ENCODE measurements at places on chromosomes 12 and 14.

- DNase-seq = no peak
- no peak overlapping the region for H3K27ac ChIP-seq
- H3K4me3 ChIP-seq = no peak overlapping the region
- H3K4me1 ChIP-seq = no peaks in the 10 kb centered on the region
- no peaks in the 10 kb centered on the region for H3K36me3 ChIP-seq
Observed at GRCh38 chr14:100740196-100740825, 13.6 kb downstream of the DLK1 start.

GRCh38 chr14:35384455-35385041, 20.0 kb downstream of the NFKBIA start:
- no peak overlapping the region for H3K4me3 ChIP-seq
- no peaks in the 10 kb centered on the region for H3K36me3 ChIP-seq
- H3K27me3 ChIP-seq = no peaks in the 10 kb centered on the region

DNA sequence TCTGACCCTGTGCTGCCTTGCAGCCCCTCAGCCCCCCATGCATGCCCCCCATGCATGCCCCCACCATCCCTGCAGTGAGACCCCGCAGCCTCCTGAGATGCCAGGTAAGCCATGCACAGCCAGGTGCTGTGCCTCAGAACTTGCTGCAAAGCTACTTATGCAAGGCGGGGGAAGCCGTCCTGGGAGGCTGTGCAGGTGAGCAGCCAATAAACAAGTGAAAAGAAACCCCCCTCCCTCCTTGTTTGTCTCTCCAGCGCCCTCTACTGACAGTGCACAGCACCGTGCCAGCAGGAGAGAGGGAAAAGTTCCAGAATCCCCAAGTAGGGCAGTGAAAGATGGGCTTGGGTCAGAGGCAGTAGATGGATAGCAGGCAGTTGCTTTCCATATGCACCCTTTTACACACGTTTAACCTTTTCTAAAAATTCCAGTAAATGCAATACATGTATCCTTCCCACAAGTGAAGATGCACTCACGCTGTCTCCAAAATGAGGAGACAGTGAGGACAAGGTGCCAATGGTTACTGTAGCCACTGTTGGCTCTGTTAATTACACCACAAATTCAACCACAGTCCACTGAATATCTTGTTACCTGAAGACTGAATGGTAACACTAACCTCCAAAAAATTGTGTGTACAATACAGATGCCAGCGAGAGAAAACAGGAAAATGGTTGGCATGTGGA, 18.0 kb downstream of the TNFAIP2 start:
- peaks cover 3% of the 10 kb centered on the region for H3K27me3 ChIP-seq
- H3K4me3 ChIP-seq = no peak overlapping the region
- H3K36me3 ChIP-seq = no peaks in the 10 kb centered on the region
- no peak overlapping the region for H3K27ac ChIP-seq
- H3K4me1 ChIP-seq = no peaks in the 10 kb centered on the region

DNA sequence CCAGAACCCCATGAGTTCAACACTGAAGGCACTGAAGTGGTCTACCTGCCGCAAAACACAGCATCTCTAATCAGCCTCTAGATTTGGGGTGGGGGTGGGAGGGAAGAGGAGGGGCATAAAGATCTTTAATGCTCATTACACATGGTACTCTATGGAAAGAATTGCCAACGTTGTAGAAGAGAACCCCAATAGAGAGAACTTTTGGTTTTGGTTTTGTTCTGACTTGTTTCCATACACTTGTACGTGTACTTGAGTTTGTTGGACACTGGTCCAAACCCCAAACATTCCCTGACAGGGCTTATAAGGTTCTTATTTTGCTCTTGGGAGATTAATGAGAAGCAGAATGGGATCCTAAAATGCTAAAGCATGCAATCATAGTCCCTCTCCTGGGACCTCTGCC, 31.0 kb downstream of the GNPTAB start:
- no peaks in the 10 kb centered on the region for H3K27me3 ChIP-seq
- H3K27ac ChIP-seq = no peak overlapping the region
- DNase-seq = no peak
- no peak overlapping the region for H3K4me3 ChIP-seq
- H3K4me1 ChIP-seq = no peaks in the 10 kb centered on the region
- no peaks in the 10 kb centered on the region for H3K36me3 ChIP-seq

GRCh38 chr12:62400135-62400534, 66.5 kb upstream of the MON2 start:
- H3K27ac ChIP-seq = no peak overlapping the region
- no peaks in the 10 kb centered on the region for H3K27me3 ChIP-seq
- H3K36me3 ChIP-seq = peaks cover 61% of the 10 kb centered on the region
- no peaks in the 10 kb centered on the region for H3K4me1 ChIP-seq
- DNase-seq = no peak

Measured in ascending aorta (tissue), 2 donors.